ENCODE measurements at places on chromosomes 4 and X.

- DNase-seq = no peak
Measured at GRCh38 chr4:114547340-114548134, 51.1 kb upstream of the UGT8 start.

GRCh38 chr4:144304025-144304424 lies 163.5 kb upstream of the GYPA start:
- DNase-seq = no peak

GRCh38 chrX:9597361-9598035 lies 132.6 kb downstream of the TBL1X start:
- DNase-seq = no peak

GRCh38 chrX:44054863-44055601 lies 81.8 kb upstream of the NDP start:
- DNase-seq = no peak

DNA sequence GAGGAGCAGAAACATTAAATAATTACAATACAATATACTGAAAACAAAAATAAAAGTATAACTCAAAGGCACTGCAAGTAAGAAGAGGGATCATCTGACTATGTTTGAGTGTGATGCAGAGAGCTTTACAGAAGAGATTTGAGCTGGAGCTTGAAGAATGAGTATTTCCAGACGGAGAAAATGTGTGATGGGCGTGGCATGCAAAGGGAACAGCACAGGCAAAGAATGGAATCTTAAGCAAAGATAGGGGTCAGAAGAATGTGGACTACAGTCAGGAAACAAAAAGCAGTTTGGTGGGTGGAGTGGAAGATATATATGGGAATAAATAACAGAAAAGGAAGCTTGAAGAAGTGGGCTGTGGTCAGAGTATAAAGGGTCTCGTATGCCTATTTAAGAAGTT lies 45.5 kb downstream of the OPHN1 start:
- DNase-seq = no peak

GRCh38 chr4:133154725-133155124 lies 5.6 kb downstream of the PCDH10 start:
- DNase-seq = no peak

- DNase-seq = no peak
Measured at GRCh38 chr4:121377076-121377475, 3.7 kb downstream of the QRFPR start.

DNA sequence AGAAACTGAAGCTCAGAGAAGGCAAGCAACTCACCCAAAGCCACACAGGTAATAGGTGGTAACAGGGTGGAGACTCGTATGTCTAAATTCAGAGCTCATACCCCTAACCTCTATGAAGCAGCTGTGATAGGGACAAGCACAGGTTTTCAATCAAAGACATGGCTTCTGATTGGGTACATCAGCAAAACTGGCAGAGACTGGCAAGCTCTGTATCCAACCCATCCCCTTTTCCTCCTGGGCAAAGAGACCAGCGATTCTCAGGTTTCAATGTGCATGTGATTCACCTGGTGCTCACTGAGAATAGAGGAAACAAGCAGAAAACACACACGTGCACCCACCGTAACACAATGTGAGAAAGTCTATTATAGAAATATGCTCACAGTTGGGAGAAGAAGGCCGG lies 153.0 kb downstream of the SMIM20 start:
- no peak for DNase-seq

DNA sequence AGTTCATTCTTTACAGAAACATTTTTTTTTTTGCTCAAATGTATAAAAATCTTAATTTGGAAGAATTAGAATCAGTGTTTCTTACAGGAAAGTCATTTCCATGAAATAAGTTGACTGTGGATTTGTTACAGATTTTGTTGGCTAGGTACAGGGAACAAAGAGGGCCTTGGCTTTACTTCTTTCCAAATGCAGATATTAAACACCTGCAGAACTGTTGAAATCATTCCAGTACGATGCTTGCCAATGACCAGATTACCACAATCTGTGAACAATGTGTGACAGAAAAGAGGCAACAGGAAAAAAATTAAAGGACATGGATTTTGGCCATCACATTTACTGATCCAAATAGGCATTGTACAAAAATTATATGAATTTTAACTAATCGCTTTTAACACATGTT lies 70.8 kb downstream of the ANXA10 start:
- no peak for DNase-seq

GRCh38 chr4:1116838-1117237 lies 3.5 kb upstream of the RNF212 start:
- DNase-seq = no peak

DNA sequence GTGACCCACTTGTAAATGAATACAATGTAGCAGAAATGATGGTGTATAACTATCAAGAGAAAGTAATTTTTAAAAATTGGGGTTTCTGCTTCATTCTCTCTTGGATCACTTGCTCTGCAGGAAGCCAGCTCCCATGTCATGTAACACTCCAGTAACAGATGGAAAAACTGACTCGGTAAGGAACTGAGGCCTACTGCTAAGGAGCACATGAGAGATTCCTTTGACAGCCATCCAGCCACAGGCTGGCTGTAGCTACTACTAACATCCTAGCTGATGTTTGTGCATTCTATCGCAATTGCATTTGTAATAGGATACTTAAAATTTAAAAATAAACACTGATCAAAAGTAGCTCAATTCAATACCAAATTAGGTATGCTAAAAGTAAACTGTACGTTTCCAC lies 102.3 kb upstream of the MAB21L2 start:
- no peak for DNase-seq

GRCh38 chrX:150450519-150451177 lies 87.5 kb downstream of the MAMLD1 start:
- no peak for DNase-seq

- no peak for DNase-seq
Measured at GRCh38 chr4:90745176-90745575, 618.0 kb downstream of the CCSER1 start.

GRCh38 chrX:23699636-23700194 lies 32.4 kb downstream of the PRDX4 start:
- no peak for DNase-seq

DNA sequence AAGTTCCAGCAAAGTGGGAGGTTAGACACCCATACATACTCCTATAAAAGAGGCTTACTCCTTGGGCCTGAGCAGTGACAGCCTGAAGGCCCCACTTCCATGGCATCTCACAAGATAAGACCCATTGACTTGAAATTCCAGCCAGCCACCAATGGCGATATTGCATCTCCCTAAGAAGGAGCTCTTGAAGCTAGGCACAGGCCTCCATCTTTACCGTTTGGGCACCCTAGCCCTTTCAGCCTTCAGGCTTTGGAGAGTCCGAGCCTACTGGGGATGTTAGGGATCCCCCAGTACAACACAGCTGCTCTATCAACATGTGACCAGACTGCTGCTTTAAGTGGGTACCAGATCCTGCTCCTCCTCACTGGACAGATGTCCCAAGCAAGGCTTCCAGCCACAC lies 189.5 kb downstream of the MAGEE1 start:
- DNase-seq = no peak

GRCh38 chrX:110944311-110944750 lies 148.7 kb upstream of the CHRDL1 start:
- no peak for DNase-seq

DNA sequence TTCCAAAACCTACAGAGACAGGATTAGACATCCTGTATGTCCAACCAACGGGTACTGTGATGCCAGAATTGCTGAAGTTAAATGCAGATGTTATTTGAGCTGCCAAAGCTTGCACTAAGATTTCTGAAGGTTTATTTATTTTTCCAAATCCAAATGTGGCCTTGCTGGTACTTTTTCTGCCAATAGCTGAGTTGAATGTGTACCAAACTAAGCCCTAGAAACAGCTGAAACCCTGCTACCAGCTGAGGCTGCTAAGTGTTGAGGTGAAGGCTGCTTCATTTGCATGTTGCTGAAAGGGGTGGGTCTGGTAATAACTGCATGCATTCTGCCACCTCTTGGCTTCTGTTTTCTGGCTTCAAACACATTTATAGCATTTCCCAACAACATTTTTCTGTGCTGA lies 366.5 kb downstream of the FAT4 start:
- DNase-seq = no peak

DNA sequence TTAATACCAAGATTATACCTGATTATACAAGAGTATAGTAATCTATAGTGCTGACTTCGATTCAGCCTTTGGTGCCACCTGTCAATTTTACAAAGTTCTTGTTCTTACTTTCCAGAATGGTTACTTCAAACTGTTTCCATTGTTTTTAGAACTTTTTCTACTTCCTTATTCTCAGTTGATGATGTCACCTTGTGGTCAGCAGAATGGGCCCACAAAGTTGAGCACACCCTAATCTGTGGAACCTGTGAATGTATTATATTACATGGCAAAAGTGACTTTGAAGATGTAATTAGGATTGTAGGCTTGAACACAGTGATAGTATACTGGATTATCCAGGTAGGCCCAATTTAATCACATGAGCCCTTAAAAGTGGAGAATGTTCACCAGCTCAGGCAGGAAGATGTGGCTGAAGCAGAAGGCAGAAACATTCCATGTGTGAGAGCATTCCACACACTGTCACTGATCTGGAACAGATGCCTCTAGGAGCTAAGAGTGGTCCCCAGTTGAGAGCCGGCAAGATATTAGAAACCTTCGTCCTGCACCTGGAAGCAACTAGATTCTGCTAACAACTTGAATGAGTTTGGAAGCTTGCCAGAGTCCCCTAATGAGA lies 6.3 kb upstream of the SGMS2 start:
- DNase-seq = no peak

DNA sequence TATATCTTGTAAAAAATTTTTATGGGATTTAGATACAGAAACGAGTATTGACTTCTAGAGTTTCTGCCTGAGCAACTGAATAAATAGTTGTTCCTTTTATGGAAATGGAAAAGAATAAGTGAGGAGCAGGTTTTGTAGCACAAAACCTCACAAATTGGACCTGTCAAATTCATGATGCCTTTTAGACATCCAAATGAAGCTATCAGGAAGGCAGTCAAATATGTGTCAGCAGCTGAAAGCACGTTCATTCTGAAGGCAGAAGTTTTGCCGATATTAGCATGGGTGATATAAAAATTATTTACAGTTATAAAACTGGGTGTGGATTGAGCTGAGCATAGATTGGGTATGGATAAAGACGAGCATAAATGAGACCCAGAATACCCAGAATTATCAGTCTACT lies 374.0 kb downstream of the EPHA5 start:
- no peak for DNase-seq
